T47D (cell line): ENCODE measurements at places on chromosomes 13 and 19.

DNA sequence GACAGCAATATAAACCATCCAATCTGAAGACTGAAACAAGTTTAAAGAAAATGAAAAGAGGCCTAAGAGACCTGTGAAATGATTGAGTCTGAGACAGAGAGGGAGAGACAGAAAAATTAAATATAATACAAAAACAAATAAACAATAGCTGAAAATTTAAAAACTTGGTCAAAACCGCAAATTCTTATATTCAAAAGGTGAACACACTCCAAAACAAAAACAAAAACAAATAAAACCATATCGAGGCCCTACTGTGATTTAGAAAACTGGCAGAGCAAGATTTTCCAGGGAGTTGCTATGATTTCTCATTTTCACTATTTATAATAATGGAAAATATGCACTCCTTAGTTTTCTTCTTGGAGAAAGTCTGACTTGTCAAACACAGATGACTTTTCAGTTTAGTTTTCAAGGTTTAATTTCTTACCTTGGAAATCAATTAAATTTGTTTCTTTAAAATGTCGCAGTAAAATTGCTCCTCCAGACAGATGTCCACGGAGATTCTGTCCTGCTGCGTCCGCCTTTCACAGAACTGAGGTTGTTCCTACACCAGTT lies 1420.3 kb downstream of the UQCRFS1 start:
- no peak for DNase-seq

DNA sequence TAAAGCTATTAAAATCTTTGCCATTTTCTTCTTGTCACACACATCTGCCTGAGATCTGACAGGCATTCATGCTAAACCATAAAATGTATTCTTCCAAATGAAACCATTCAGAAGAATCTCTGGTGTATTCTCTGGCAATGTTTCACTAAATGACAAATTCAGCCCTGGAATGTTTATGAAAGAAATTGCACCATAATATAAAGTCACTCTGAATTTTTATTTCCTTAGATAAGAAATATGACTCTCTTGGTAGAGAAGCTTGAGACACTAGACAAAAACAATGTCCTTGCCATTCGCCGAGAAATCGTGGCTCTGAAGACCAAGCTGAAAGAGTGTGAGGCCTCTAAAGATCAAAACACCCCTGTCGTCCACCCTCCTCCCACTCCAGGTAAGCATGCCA lies 14.3 kb downstream of the OLFM4 start:
- DNase-seq, result no peak

GRCh38 chr13:28185256-28185655 lies 46.9 kb downstream of the PAN3 start:
- DNase-seq, result no peak

DNA sequence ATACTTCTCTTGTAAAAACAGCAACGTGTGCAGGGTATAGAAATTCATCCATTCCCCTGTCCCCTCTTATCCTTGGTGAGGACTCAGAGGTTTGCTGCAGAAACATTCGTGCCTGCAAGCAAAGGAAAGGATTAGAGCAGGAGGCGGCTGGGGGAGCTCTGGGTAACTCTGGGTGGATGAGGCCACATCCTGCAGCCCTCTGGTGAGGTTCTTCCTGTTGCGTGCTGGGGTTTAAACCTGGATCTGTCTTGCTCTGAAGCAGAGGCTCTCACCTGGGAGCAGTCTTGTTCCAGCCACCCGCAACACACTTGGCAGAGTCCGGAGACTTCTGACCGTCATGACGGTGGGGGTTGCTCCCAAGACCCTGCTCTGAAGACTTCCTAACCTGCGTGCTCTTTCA lies 69.2 kb downstream of the ATP11A start:
- no peak for DNase-seq

DNA sequence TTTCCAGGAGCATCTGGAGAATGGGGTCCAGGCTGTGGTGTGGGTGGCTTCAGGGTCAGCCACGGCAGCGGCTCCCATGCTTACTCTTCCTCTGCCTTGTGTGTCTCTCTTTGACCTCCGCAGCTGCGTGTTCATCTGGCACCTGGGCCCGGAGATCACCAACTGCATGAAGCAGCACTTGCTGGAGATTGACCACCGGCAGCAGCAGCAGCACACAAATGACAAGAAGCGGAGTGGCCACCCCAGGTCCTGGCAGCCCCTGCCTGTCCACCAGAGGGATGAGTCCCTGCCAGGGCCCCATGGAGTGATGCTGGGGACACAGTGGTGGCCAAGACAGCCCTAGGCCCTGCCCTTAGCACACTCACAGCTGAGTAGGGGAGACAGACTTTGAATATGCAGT lies 18.4 kb upstream of the OVOL3 start:
- DNase-seq, result no peak

GRCh38 chr13:49530457-49530856 lies 34.7 kb downstream of the PHF11 start:
- DNase-seq, result no peak

GRCh38 chr13:46010148-46010547 lies 42.4 kb downstream of the ZC3H13 start:
- DNase-seq, result peak; percentile 2

- DNase-seq, result no peak
These were observed 336.8 kb downstream of the DNAJC15 start for GRCh38 chr13:43360171-43360570.

GRCh38 chr19:42469311-42470235 lies 26.8 kb upstream of the CXCL17 start:
- no peak for DNase-seq

DNA sequence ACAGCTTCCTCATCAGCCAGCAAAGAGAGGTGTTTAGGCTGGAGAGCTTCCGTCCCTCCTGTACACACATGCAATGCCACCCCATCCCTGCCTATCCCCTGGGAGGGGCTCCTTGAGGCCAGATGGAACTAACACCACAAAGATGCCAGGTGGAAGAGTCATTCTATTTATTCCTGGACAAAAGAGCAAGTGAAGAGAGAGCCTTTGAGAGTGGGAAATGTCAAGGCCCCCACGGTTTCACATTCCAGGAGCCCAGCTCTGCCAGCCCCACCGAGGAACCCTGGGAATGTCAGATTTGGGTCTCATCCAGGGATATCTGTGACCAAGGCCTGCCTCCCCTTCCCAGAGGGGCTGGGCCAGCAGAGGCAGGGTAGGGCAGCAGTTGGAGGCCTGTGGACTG lies 30.8 kb upstream of the IGFL1 start:
- DNase-seq, result no peak

- no peak for DNase-seq
These were observed 286.5 kb downstream of the MYO16 start for GRCh38 chr13:108915634-108916512.

- no peak for DNase-seq
These were observed 94.0 kb downstream of the ING1 start for GRCh38 chr13:110807546-110807945.

GRCh38 chr13:28022848-28023518 lies 34.5 kb upstream of the URAD start:
- no peak for DNase-seq

DNA sequence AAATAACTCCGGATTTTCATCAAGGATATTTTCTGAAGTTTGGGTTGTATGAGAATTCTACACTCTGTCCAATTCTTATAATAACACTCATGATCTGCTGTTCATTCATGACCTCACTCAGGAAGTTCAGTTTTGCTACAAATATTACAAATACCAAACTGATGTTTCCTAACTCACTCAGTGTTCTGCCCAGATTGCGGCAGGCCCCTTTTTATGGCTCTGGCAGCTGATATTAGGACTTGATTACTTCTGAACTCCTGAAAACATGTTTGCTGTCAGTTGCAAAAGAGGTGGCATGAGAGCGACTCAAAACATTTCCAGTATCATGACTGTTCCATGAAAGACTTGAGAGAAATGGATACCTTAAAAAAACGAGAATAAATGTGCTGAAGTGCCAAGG lies 188.0 kb downstream of the RGCC start:
- no peak for DNase-seq

DNA sequence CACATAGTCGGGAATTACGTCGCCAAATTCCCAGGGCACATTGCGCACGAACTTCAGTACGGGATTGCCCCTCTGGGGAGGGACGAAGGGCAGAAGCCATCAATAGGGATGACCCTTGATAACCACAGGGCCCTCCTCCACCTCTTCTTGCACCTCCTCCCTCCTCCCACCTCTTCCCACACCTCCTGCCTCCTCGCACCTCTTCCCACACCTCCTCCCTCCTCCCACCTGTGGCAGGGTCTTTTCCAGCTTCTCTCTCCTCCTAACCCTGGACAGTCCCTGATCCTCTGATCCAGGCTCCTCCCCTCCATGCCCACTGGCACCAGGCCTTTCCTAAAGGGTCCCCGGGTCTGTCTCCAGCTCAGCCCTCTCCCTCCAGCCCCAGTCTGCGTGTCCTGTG lies 3.4 kb downstream of the ERCC1 start:
- DNase-seq, result no peak

GRCh38 chr13:28489524-28489931 lies 5.4 kb downstream of the FLT1 start:
- DNase-seq, result no peak

DNA sequence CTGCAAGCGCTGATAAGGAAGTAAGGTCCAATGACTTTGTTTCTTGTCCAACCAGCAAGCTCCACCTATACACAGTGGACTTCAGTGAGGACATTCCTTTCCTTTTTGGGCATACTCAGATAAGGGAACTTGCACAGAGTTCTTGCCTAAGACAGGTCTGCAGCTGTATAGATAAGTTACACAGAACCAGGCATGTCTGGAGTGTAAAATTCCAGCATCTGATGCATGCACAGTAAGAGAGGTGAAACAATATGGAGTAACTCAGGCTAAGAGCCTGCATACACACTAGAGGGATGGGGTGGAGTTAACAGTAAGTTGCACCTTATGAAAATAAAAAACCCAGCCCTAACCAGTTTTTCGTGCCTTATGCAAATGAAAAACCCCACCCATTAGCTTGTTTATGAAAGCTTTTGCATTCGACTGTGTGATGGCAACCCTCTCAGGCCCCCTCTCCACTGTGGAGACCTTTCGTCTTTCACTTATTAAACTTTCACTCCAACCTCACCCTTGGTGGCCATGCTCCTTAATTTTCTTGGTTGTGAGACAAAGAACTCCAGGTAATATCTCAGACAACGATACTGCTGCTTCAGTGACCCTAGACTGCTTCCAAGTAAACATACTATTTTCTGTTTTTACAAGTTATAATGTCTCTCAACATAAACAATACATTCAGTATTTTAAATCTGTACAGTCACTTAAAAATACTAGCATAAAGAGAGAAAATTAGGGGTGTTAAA lies 2859.0 kb upstream of the PCDH20 start:
- DNase-seq, result no peak

- DNase-seq, result no peak
These were observed 58.0 kb upstream of the F7 start for GRCh38 chr13:113047587-113047986.

- no peak for DNase-seq
These were observed 4.1 kb downstream of the ZSWIM9 start for GRCh38 chr19:48174445-48175030.

DNA sequence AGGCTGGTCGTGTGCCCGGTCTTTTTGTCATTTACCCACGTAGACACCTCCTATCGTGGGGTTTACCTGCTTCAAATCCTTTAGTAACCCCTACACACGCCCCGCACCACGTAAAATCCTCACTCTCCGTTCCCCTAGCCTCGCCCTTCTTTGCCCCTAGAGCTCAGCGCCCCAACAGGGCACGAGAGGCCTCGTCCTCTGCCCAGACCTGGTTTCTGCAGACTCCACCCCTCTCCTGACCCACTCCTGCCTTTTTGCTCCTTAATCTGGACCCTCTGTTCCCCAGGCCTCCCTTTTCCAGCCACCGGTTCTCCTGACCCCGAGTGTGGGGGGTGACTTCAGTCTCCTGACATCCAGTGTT lies 412 bp downstream of the ZNF528 start:
- DNase-seq, result no peak

DNA sequence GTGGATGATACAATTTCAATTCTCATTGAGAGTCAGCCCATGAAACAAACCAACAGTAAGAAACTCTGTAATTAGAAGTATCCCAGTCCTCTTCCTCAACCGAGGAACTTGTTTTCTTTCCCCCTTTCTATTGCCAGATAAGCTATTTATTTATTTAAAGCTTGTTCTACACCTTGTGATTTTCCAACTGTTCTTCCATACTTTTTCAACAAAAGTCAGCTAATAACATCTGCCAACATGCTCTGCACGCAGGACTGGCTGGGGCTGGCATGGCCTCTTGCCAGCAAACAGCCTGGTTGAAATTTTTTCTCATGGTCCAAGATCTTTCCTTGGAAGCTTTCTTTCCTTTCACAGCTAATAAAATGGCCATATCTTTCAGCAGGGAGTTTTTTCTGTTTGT lies 2.9 kb upstream of the IRS2 start:
- no peak for DNase-seq

GRCh38 chr19:35908973-35909683 lies 1.0 kb upstream of the TYROBP start:
- no peak for DNase-seq

GRCh38 chr13:45301263-45301662 lies 39.7 kb downstream of the TPT1 start:
- peak; percentile 25 for DNase-seq

GRCh38 chr13:40271271-40271885 lies 395.1 kb downstream of the FOXO1 start:
- DNase-seq, result no peak

GRCh38 chr13:41610404-41610803 lies 153.1 kb downstream of the RGCC start:
- DNase-seq, result no peak
